ENCODE measurements at places on chromosomes 16 and 17.

- no peak for DNase-seq
Measured at GRCh38 chr17:53696286-53696685, 126.4 kb upstream of the KIF2B start.

DNA sequence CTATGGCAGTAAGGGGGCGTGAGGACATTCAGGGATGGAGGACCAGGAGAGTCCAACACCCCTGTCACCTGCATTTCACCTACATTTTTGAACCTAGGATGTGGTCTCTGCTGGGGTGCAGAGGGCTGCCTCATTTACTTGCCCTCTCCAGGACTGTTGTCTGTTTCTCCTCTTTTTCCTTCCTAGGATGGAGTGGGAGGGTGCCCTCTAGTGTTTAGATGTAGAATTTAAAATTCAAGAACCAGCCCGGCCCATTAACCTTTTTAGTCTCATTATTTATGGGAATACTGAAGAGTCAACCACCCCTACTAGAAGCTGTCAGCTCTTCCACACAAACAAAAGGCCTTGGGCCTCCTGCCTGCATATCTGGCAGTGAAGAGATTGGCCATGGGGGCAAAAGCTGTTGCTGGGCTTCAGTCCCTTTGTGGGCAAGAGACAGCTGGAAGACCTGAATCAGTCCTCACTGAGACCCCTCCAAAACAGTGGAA lies 2.5 kb upstream of the STARD3 start:
- DNase-seq: no peak

DNA sequence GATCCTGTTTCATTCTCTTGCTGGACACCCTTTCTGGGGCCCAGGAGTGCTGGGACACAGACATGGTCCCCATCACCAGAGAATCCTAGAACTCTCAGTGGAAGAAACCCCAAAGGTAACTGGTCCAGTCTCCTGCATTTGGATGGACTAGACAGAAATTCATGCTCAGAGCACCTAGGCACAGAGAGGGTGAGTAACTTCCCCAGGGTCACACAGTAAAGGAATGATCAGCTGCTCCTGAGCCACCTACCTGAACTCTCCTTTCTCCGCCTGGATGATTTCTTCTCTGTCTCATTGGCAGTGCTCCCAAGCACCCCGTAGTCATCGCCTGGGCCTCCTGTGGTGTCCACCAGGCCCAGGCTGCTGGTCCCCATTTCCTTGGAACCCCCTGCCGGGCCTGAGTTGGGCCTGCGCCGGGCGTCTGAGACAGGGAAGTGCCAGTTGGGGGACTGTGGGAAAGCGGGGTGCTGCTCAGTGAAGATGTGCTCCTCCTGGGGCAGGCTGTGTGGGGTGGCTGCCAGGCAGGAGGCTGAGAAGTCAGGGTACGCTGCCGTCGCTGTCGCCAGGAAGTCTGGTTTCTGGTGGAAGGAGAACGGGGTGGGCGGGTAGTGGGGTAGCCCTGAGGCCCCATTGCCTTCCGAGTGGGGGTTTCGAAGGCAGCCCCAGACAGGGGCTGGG lies 767 bp downstream of the MEOX1 start:
- peak; percentile 13 for DNase-seq

DNA sequence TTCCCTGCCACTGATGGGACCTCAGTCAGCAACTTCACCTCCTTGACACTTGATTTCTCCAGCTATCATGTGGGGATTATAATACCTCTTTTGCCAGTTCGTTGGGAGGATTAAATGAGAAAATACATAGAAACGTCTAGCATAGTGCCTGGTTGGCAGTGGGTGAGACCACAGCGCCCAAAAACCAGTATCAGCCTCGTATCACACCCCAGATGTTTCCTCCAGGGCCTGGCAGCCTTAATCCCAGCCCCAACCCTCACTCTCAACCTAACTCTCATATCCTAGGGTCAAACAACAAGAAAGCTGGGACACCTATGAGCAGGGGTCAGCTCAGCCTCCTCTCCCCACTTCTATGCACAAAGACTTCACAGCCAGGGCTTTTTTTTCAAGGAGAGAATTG lies 14.0 kb upstream of the C16orf78 start:
- DNase-seq: no peak

DNA sequence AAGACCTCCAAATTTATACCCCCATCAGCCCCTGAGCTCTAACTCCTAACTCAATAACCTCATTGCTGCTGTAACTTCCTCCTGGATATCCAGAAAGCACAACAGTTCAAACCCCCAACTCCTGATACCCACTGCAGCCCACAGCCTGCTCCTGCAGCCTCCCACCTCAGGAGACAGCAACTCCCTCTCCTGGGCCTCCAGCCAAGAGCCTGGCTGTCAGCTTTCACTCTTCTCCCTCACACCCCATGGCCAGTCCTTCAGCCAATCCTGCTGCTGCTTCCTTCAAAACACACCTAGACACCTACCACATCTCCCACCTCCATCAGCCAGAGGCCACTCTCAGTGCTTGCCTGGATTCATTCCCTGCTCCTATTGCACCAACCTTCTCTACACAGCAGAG lies 5.4 kb downstream of the GINS2 start:
- no peak for DNase-seq

DNA sequence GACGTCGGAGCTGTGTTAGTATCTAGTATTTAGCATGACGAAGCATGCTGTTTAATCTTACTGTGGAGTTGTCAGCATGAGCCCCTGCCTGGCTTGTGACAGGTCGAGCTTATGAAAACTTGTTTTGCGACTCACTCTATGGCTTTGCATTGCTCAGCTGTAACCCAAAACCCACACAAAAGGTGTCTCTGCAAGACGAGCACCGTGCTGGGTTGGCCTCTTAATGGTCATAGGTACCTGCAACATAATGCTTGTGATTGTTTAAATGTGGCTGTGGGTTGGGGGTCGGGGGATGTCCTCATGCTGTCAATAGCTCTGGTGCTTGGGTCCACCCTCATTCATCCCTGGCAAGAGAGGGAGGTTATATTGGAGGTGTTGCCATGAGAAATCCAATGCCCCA lies 5.4 kb downstream of the NTN1 start:
- DNase-seq: no peak

DNA sequence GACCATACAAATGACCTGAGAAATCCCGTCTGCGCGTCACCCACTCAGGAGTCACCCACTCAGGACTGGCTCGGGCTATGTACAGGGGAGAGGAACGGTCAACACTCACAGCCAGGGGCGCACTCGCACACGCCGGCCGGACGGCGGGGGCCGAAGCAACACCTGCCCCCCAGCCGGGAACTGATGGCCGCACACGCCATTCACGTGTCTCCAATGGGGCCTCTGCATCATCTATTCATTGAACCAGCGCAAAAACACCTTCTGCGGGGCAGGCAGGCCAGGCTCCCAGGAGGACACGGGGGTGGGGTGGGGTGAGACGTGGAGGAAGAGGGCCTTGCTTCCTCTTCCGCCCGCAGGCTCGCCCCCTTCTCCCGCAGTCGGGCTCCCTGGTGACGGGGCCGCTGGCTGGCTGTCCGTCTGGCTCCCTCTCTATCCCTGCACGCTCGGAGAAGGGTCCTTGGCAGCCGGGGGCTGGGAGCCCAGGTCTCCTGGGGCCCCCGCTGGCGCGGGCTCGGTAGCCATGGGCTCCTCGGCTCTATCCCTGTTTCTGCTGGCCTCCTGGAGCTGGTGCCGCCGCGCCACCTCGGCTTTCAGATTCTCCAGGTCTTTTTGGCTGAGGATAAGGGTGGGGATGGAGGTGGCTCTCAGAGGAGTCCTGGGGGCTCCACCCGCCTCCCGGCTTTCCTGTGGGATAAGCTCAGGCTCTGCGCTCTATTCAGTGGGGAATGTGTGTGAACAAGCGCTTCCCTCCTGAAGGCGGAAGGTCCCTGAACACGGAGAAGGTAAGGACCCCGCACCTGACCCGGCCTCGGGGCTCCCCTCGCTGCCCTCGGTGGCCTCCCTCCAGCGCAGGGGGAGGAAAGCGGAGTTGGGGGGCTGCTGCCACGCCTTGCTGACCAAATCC lies 21.1 kb downstream of the CLUH start:
- DNase-seq: no peak

- DNase-seq: no peak
Measured at GRCh38 chr17:44170499-44171201, at the start of gene ASB16. TSS of gene ASB16 (plus strand) at chr17:44170704. CDS start at chr17:44170790, 86 bp downstream.

GRCh38 chr17:4474093-4474492 lies 24.6 kb upstream of the SPNS2 start:
- no peak for DNase-seq

DNA sequence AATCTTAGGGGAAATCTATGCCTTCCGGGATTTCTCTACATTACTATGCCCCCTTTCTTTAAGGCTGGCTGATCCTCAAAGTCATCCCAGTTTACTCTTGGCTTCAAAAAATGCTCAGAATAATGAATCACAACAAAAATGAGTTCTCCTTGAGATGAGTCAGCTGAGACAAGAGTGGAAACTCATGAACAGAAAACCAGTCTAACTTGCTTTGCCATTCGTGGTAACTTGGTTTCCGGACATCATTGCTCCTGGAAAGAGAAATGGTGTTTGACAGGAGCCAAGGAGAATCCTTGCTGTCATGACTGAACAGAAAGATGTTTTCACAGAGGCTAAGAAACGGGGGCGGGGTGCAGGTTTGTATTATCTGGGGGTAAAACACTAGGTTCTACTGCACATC lies 435.6 kb upstream of the DYNLRB2 start:
- DNase-seq: no peak

GRCh38 chr17:82663381-82664275 lies 15.4 kb upstream of the WDR45B start:
- no peak for DNase-seq

GRCh38 chr17:48023400-48024148 lies 14.0 kb downstream of the COPZ2 start:
- peak; percentile 34 for DNase-seq

DNA sequence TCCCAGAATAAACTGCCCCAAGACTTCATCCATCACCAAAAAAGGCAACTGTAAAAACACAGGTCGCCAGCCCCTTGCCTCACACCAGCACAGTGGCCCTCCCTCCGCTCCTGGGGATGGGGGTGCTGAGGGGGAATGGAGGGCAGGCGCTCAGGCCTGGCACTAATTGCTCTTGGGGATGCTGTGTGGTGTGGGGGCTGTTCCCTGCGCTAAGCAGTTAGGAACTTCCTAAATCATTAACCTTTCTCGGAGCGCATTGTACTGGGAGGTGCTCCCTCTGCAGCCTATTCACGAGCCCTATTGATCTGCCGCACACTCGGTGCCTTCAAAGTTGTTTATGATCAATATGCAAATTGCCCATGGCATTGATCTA lies 199.9 kb downstream of the ZFHX3 start:
- no peak for DNase-seq

DNA sequence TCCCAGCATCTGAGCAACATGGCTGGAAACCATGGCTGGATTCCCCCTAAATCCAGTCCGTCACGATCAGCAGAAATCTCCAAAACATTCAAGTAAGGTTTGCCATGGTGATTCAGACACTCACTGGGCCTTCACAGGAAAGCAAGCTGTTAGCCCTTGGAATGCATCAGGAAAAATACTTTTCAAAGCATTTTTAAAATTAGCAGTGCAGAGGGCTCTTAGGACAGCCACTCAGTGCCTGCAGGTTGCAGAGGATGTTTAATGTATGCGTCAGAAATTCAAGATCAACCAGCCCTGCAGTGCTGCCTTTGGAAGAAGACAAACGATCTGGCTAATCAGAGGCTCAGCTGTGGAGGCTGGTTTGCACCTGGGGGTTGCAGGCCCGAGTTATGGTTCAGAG lies 50.3 kb downstream of the FOXL1 start:
- DNase-seq: no peak

DNA sequence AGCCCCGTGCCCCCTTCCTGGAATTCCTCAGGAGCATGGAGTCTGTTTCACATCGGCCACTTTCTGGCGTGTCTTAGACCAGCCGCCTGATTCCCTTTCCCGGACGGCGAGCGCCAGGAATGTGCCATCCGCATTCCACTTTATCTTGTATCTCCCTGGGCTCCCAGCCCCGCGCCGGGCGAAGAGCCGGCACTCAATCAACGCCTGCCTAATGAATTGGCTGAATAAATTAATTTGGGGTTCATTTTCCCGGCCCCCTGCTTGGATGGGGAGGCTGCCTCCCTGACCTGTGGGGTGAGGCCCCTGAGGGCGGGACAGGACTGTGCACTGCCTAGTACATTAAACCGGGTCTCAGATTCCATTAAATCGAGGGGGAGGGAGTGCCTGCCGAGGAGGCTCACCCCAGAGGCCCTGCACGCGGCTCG lies 282.3 kb upstream of the TNRC6C start:
- no peak for DNase-seq

DNA sequence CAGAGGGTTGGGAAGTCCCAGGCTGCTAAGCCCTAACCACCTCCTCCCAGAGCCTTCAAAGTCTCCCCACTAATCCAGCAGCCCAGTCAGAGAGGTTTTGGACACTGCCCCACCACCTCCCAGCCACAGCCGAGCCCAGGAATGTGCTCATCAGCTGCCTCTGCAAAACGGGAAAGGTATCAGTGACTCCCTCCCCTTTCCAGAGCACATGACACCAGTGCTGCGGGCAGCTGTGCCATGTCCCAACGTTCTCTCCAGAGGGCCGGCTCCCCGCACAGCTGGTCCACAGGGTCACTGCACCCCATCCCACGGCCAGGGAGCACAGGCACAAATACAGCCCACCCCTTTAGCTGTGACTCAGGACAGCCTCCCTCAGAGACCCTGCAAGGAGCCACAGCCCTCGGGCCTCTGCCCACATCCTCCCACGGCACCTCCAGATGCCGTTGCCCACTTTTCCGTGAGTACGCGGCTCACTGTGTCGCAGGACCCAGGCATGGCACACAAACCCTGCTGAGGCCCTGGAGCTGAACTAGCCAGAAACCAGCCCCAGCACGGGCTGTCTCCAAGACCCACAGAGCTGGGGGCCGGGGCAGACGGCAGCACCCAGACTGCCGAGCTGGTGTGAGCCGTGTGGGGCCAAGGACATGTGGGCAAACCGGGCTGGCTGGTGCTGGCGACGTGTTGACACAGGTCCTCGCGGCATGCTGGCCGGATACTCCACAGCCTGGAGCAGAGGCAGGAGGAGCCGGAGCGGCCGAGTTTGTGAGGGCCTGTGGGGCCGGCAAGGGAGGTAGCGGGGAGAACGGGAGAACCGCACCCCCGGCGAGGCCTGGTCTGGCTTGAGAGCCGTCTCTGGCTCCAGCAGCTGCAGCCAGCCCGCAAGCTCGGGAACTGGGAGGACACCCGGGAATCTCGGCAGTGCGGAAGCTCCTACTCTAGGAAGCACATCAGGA lies 6.3 kb upstream of the PPP1R27 start:
- no peak for DNase-seq

GRCh38 chr16:898761-899682 lies 71.8 kb downstream of the LMF1 start:
- no peak for DNase-seq

DNA sequence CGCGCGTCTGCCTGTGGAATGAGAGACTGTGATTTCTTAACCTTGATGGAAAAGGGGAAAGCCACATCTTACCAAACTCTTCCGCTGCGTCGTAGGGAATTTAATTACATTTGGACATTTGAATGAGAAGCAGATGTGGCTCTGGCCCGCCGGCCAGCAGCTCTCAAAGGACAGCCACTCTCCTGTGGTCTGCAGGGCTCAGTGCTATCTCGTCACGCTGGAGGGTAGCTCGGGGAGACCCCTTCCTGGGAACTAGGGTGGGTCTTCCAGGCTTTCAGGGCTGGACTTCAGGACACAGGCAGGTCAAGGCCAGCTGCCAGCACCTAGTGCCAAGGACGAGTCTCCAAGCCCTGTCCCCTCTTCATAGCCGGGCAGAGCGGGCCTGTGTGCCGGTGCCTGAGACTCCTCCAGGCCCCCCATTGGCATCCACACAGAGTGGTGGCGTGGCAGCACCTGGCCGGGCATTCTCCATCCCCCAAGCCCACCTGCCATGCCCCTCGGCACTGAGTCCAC lies 15.9 kb upstream of the TBX2 start:
- DNase-seq: no peak

GRCh38 chr17:51046514-51047384 lies 73.9 kb downstream of the SPAG9 start:
- no peak for DNase-seq

- DNase-seq: no peak
Measured at GRCh38 chr17:50035945-50036344, 20.0 kb upstream of the ITGA3 start.
